ENCODE measurements at places on chromosomes 11 and 22.

DNA sequence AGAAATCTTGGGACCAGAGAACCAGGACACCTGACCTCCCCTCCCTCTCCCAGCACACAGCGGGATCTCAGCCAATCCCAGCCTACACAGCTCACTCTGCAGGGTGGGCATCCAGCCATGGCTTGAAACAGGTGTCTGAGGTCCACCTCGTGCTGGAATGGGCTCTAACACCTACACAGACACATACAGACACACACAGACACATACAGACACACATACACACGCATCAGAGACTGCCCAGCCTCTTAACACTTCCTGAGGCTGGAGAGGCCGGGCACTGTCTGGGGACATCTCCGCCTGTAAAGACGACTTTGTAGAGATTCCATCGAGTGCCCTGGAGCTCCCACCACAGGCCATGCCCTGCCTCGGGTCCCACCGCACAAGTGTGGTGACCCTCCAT is 36.7 kb downstream of the CAPN1 start:
- no peak for DNase-seq

DNA sequence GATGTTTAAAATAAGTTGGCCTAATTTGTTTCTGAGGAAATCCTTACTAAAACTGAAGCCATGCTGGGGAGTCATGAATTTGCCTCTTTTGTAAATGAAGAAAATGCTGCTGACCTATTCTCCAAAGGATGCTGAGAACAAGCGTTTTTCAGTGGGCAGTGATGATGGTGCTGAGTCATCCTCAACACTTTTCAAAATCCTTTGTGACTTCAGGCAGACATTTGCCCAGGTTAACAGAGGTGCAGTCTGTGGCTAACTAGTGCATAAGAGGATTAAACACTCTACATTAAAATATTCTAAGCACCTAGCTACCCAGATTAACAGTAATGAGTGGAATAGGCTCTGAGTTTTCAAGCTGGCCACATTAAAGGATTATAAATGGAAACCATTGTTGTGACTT is 509.0 kb downstream of the DLG2 start:
- no peak for DNase-seq

DNA sequence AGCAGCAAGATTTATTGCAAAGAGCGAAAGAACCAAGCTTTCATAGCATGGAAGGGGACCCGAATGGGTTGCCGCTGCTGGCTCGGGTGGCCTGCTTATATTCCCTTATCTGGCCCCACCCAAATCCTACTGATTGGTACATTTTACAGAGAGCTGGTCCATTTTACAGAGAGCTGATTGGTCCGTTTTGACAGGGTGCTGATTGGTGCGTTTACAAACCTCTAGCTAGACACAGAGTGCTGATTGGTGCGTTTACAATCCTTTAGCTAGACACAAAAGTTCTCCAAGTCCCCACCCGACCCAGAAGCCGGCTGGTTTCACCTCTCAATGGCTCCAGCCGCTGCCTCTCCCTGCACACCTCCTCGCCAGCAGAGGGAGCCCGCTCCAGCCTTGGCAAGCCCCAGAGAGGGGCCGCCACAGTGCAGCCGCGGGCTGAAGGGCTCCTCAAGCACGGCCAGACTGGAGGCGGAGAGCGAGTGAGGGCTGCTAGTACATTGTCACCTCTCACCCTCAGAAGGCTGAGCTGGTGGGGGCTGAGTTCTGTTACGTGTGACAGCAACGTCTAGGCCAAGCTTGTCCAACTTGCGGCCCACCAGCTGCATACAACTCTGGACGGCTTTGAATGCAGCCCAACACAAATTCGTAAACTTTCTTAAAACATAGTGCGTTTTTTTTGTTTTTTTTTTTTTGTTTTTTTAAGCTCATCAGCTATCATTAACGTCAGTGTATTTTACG is 8.7 kb downstream of the PTH start:
- DNase-seq, result no peak

DNA sequence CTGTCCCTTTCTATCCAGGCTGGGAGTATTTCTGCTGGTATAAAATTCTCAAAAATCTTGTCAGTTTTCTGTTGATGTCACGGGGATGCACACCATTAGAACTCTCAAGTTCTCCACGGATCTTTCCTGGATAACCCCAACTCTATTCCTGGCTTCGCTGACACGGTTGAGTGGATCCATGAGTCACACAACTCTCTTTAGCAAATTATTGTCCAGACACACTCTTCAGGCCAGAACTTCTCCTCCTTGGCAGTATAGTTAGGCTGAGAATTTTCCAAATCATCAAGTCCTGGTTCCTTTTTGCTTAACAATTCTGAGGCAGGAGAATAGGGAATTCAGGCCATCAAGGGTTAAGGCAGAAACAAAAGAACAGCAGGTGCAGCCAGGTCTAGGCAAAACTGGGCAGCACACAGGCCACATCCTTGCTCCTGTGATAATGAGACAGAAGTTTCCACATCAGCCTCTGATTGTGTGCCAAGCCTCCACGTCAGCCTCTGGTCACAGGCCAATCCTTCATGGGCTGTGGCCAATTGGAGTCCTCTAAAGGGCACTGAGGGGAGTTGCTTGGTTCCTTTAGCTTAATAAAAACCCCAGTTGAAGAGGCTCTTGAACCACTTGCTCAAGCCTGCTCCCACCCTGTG is 5.7 kb upstream of the ACAT1 start:
- peak; percentile 80 for DNase-seq

- DNase-seq, result peak; percentile 43
Observed at GRCh38 chr22:20130731-20131596, 640 bp upstream of the ZDHHC8 start.

GRCh38 chr11:65606876-65607613 is 7.0 kb downstream of the MAP3K11 start:
- DNase-seq, result peak; percentile 91

Data from fibroblast of the conjunctiva (primary cell).